Astrocyte of the cerebellum (primary cell): ENCODE measurements at places on chromosomes 13 and 19.
A peak's percentile ranks its signal among the peaks of the same experiment; 100 is the strongest.

DNA sequence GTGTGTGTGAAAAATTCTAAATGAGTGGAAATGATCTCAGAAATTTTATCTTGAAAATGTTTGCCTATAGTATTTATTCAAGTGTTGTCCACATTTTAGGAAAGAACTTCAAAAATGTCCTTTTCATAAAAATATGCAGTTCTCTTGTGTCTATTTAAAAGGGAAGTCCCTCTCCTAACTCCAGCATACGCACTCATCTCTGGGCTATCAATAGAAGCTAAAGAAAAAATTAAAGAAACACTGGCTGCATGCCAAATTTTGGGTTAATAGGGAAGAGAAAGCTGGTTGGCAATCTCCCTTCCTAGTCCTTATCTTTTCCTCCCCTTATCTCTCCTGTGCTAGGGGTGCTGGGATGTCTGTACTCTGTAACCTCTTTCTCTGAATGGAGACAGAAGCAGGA is 313.3 kb downstream of the ENOX1 start:
- DNase-seq = no peak

- peak; percentile 57 for DNase-seq
These were observed 88.0 kb downstream of the PCCA start for GRCh38 chr13:100176801-100177400.

- DNase-seq = no peak
These were observed 37.5 kb downstream of the PPP2R1A start for GRCh38 chr19:52227196-52227940.

DNA sequence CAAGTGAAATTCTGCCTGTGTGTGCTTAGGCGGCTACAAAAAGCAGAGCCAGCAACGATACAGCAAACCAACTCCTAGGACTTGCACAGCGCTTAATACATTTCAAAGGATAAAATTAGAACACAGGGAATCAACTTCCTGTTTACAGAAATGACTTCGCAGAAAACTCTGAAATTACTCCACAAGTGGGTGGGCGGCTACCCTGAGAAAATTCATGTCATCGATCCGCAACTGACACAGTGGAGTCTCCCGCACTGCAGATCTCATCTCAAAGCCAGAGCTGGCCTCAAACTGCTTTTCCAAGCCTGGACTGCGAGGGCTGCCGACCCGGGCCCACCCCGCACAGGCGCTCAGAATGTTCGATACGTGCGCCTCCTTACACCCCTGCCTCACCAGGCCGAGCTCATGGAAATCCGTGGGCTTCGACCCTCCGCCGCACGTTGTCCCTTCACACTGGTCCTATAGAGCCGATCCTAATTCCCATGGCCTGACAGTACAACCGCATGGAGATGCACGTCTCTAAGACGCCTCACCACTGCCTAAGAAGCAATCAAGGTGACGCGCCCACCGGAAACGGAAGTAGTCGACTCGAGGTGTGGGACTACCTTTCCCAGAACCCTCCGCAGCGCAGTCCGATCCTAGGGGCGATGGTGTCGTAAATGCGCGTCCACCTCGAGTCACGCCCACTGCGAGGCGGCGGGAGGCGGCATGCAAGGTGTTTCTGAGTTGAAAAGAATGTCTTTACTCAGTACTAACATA is at the start of gene ZNF229:
Gene ZNF229 (minus strand): TSS at position 557 of the 759 bp plus-strand sequence. CDS start 5,625 bp downstream, outside the sequence.
- DNase-seq = peak; percentile 85

GRCh38 chr19:37332839-37333238 is 38.1 kb upstream of the ZNF527 start:
- DNase-seq = no peak

- DNase-seq = no peak
These were observed 9.1 kb upstream of the TMEM255B start for GRCh38 chr13:113749967-113750366.

GRCh38 chr13:113897161-113897560 is 33.3 kb upstream of the GAS6 start:
- peak; percentile 92 for DNase-seq
